CD8-positive, alpha-beta memory T cell (primary cell): ENCODE measurements at places on chromosomes 5 and 9. TPM values are rescaled to one million over a fixed set of nuclear protein-coding genes. Genes with fewer than 3 reads are reported as not detected.

DNA sequence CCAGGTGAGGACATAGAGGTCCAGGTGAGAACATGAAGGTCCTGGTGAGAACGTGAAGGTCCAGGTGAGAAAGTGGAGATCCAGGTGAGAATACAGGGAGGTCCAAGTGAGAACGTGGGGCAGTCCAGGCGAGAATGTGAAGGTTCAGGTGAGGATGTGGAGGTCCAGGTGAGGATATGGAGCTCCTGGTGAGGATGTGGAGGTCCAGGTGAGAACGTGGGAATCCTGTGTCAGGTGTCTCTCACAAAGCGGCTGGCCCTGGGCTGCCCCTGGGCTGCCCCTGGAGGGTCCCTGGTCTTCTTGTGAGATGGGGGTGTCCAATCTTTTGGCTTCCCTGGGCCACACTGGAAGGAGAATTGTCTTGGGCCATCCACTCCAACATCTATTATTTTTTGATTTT is 133.4 kb downstream of the MRPL36 start:
- peaks cover 5% of the 10 kb centered on the region for H3K4me1 ChIP-seq
- H3K27ac ChIP-seq, result no peak overlapping the region
- no peak for DNase-seq
- H3K27me3 ChIP-seq, result peaks cover 20% of the 10 kb centered on the region
- no peaks in the 10 kb centered on the region for H3K36me3 ChIP-seq

Gene HMMR
- polyA plus RNA-seq, result 0.18 TPM

- no peaks in the 10 kb centered on the region for H3K27me3 ChIP-seq
- H3K27ac ChIP-seq, result no peak overlapping the region
Observed at GRCh38 chr9:136232969-136233368, 12.6 kb downstream of the QSOX2 start.

DNA sequence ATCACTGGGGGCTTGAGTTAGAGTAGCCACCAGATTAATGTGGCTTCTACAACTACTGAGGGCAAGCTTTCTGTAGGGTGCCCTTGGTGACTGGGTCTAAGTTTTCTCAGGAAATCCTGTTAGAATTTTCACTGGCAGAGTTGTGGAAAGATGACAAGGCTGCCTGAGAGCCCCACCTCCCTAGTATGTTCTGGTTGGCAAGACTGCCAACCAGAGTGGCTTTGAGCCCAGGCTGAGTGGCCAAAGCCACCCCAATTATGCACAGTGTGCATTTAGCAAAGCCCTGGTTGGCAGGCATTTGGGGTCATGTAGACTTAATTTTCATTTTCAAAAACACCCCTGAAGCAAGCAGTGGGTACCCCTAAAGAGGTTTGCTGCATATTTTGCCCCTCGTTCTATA is 136.7 kb upstream of the HAPLN1 start:
- H3K36me3 ChIP-seq, result no peaks in the 10 kb centered on the region
- H3K4me3 ChIP-seq, result no peak overlapping the region
- H3K4me1 ChIP-seq, result no peaks in the 10 kb centered on the region
- no peak overlapping the region for H3K27ac ChIP-seq

Gene SREK1IP1
- 27.7 TPM for polyA plus RNA-seq

GRCh38 chr9:84669288-84670137 is at the start of gene NTRK2:
Gene NTRK2 (plus strand): TSS chr9:84669729. CDS start chr9:84670749, 1,020 bp downstream.
- peaks cover 5% of the 10 kb centered on the region for H3K27me3 ChIP-seq
- H3K4me3 ChIP-seq, result no peak within 1 kb of the TSS
- DNase-seq, result no peak
- H3K36me3 ChIP-seq, result no peaks in the 10 kb centered on the region
- no peaks in the 10 kb centered on the region for H3K4me1 ChIP-seq

Gene SLC25A46
- 23.8 TPM for polyA plus RNA-seq

DNA sequence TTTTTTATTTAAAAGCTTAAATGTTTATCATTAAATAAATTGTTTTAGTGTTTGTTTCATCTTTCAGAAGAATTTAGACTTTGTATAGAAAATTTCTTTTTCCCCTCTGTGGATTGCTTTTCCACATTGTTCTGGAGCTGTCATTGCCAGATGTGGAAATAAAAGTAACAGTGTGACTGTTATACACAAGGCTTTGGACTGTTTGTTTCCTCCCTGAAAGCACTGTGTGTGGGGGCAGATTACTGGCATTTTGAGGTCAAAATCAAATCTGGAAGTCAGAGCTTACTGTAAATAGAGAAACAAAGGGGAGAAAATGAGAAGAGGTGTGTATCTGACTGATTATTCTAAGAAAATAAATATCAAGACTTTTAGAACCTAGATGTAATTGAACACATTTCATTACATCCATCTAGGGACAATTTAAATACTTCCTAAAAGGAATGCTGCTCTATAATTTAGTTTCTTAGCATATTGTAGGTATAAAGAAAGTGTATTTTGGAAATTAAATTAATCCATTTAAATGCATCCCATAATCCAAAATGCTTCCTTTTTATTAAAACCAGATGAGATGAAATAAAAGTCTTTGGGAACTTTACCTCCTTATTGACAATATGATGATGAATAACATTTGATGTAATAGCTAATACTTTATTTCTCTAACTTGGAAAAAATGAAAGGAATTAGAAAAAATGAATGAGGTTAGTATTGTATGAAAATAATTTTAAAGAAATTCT is 51.9 kb downstream of the ERCC6L2 start:
- H3K27me3 ChIP-seq, result no peaks in the 10 kb centered on the region
- H3K27ac ChIP-seq, result no peak overlapping the region
- no peaks in the 10 kb centered on the region for H3K4me1 ChIP-seq
- DNase-seq, result no peak

Gene SHB
- 0.64 TPM for polyA plus RNA-seq

DNA sequence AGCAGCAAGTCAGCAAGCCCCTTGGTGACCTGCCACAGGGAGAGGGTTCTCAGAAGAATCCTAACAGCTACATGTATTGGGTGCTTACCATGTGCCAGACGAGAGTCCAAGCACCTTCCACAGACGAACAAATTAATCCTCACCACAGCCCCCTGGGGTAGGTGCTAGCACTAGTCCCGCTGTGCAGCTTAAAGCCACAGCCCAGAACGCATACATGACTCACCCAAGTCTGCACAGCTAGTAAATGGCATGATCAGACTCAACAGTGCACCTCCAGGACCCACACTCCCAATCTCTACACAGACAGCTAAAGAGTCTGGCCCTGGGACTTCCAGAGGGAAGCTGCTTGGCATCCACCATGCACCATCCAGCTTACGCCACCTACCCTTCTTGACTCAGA is 111.5 kb downstream of the PAX5 start:
- H3K36me3 ChIP-seq, result no peaks in the 10 kb centered on the region
- no peak overlapping the region for H3K4me3 ChIP-seq
- H3K27me3 ChIP-seq, result no peaks in the 10 kb centered on the region
- H3K27ac ChIP-seq, result no peak overlapping the region
- H3K4me1 ChIP-seq, result no peaks in the 10 kb centered on the region

Gene TERT
- not detected for polyA plus RNA-seq

Gene CDC20B
- not detected for polyA plus RNA-seq

DNA sequence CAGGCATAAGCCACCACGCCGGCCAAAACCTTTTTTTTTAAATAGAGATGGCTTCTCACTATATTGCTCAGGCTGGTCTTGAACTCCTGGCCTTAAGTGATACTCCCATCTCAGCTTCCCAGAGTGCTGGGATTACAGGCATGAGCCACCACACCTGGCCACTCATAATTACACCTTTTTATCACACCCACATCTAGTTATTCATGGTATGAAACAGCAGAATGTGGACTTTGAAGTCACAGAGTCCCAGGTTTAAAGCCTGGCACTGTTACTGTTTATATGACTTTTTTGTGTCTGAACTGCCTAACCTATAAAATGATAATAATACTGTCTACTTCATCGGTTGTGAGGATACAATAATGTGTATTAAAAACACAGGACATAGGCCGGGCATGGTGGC is 23.1 kb downstream of the ZNF346 start:
- H3K4me1 ChIP-seq, result no peaks in the 10 kb centered on the region
- H3K36me3 ChIP-seq, result peaks cover 21% of the 10 kb centered on the region
- H3K4me3 ChIP-seq, result no peak overlapping the region
- no peaks in the 10 kb centered on the region for H3K27me3 ChIP-seq
- no peak for DNase-seq
